Right ventricle myocardium inferior (tissue), 1 donor: ENCODE measurements at places on chromosomes 4 and X. TPM values are rescaled to one million over a fixed set of nuclear protein-coding genes. Genes with fewer than 3 reads are reported as not detected.

- DNase-seq = no peak
Observed at GRCh38 chr4:139738846-139739613, 73.4 kb downstream of the MGST2 start.

GRCh38 chrX:148552775-148553174 is 52.4 kb downstream of the AFF2 start:
- DNase-seq = no peak

DNA sequence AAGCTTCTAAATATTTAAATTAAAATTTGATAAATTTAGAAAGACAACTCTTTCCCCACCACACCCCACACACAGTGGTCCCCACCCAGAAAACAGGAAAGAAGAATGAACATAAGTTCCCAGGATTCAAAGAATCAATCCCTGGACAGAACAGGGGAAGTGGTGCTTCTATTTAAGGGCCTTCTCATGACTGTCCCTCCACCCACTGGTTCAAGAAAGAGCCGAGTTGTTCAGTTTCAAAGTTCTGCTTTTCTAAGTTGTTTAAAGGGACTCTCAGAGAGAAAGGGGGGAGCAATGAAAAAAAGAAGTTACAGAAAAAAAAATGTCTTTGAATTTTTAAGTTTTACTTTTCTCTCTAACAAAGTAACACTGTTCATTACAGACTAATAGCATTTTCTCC is 195.8 kb downstream of the PDGFC start:
- DNase-seq = no peak

GRCh38 chr4:132770776-132771175 is 378.3 kb upstream of the PCDH10 start:
- no peak for DNase-seq

GRCh38 chrX:44352758-44353157 is 9.3 kb upstream of the EFHC2 start:
- DNase-seq = no peak

DNA sequence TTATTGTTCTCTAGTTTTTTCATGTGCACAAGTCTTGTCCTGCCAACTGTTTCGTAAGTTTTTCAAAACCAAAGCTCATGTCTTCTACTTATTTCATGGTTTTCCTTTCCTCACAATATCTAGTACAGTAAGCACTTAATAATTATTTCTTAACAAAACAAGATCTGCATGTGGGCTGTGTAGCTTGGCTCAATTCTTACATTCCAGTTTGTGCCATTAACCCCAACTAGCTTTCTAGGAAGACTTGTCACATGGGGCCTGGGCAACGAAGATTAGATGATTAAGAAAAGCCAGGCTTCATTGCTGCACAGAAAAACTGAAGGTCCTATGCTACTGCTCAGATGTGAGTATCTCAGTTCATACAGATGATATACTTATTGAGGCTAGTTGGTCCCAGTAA is 155.3 kb upstream of the TEX13A start:
- DNase-seq = no peak

- no peak for DNase-seq
Observed at GRCh38 chrX:16628946-16629595, 20.9 kb upstream of the S100G start.

- DNase-seq = no peak
Observed at GRCh38 chrX:108722561-108722960, 13.8 kb downstream of the IRS4 start.

- DNase-seq = no peak
Observed at GRCh38 chr4:102809190-102809589, 18.2 kb downstream of the UBE2D3 start.

- no peak for DNase-seq
Observed at GRCh38 chr4:60726779-60727178, 473.3 kb upstream of the ADGRL3 start.

- no peak for DNase-seq
Observed at GRCh38 chr4:151049430-151049884, 34.4 kb upstream of the LRBA start.

- DNase-seq = no peak
Observed at GRCh38 chr4:73752424-73752823, 12.1 kb downstream of the CXCL8 start.

- no peak for DNase-seq
Observed at GRCh38 chr4:150668824-150669223, 86.9 kb downstream of the MAB21L2 start.

DNA sequence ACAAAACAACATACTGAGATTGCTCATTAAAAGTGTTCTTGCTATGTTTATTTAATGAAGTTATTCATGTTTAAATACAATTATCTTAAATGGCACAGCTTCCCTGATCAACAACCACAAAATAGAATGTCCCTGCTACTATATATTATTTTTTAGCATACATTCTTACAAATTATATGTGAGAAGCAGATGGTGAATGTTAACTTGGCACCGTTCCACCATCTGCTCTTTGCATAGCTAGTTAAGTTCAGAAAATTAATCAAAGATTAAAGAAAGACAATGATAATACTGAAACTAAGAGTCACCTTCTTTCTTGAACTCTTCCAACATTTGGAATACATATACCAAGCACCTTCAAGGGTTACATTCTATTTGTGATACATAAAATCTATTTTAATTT is 94.2 kb downstream of the PPP3CA start:
- DNase-seq = no peak

DNA sequence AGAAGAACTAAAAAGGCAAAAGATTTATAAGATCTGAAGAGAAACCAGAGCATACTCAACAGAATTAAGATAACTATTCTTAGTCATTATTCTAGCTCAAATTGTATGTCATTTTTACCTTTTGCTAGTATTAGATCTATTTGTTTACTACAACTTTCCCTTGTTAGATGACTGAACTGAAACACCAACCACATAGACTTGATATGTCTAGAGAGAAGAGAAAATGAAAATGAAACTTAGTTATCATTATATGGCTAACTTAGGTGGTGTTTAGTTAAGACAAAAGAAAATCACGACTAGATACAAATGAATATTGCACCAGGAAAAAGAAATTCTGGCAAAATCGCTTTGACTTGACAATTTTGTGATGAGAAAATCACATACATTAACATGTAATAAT is 690.8 kb downstream of the PCDH18 start:
- no peak for DNase-seq

TMPRSS11E gene
- not detected for total RNA-seq

CDX4 gene
- total RNA-seq = not detected

GSX2 gene
- not detected for total RNA-seq

CNOT6L gene
- total RNA-seq = 26.3 TPM

AKAP4 gene
- total RNA-seq = not detected

AMTN gene
- not detected for total RNA-seq

CDS1 gene
- total RNA-seq = 0.68 TPM
